ENCODE measurements at places on chromosomes 16 and 17. TPM values are rescaled to one million over a fixed set of nuclear protein-coding genes. Genes with fewer than 3 reads are reported as not detected.

- H3K27me3 ChIP-seq, result no peaks in the 10 kb centered on the region
- no peak overlapping the region for H3K4me3 ChIP-seq
- no peak overlapping the region for H3K27ac ChIP-seq
- no peak for DNase-seq
- H3K4me1 ChIP-seq, result no peaks in the 10 kb centered on the region
These were observed 36.0 kb upstream of the ADCY9 start for GRCh38 chr16:4152267-4152666.

DNA sequence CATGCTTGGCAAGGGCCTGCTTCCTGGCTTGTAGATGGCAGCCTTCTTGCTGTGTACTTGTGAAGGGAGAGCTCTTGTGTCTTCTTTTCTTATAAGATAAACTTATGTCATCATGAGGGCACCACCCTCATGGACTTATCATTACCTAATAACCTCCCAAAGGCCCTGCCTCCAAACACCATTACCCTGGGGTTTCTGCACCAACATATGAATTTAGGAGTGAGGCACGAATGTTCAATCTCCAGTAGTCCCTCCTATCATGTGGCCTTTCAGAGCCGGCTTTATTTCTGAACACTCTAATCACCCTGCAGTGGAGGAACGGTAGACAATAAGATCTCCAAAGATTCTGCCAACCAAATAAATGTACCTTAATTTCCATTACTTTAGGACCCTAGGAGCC is 144.3 kb downstream of the ABCC12 start:
- no peak overlapping the region for H3K4me3 ChIP-seq
- no peaks in the 10 kb centered on the region for H3K36me3 ChIP-seq
- peaks cover 13% of the 10 kb centered on the region for H3K4me1 ChIP-seq
- DNase-seq, result no peak
- no peaks in the 10 kb centered on the region for H3K27me3 ChIP-seq

GRCh38 chr17:69466905-69467667 is 52.6 kb downstream of the MAP2K6 start:
- no peaks in the 10 kb centered on the region for H3K36me3 ChIP-seq
- H3K4me1 ChIP-seq, result no peaks in the 10 kb centered on the region
- no peaks in the 10 kb centered on the region for H3K27me3 ChIP-seq

Gene CA5A
- total RNA-seq, result 0.27 TPM

Gene NEUROD2
- not detected for total RNA-seq

Gene ACSM2A
- not detected for total RNA-seq

Gene FBXO31
- total RNA-seq, result 28.7 TPM

Data from B cell (primary cell).